ENCODE measurements at places on chromosomes 7 and 10. TPM values are rescaled to one million over a fixed set of nuclear protein-coding genes. Genes with fewer than 3 reads are reported as not detected.

DNA sequence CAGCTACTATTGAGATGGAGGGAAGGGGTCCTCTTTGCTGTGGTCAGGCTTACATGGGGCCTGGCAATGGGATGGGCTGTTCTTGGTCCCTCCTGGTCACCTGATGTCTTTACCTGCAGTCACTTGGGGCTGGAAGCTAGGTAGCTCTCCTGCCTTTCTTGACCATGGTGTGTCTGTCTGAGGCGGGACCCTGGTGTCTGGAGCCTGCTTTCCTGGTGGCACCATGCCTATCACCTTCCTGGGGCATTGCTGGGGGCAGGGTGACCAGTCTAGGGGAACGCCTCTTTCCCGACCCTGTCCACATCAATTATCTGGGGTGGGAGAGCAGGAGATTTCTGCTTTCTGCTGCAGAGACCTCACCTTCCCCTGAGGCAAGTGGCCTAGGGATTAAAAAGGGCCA, 55.6 kb downstream of the ARHGAP22 start:
- no peaks in the 10 kb centered on the region for H3K4me1 ChIP-seq
- H3K27ac ChIP-seq = no peak overlapping the region
- DNase-seq = no peak
- no peak overlapping the region for H3K4me3 ChIP-seq
- no peaks in the 10 kb centered on the region for H3K36me3 ChIP-seq

- peak within 1 kb of the TSS; percentile 90 for H3K27ac ChIP-seq
- peaks cover 25% of the 10 kb centered on the region for H3K36me3 ChIP-seq
- no peaks in the 10 kb centered on the region for H3K4me1 ChIP-seq
Measured at GRCh38 chr7:92836489-92836999, at the start of gene CDK6. CDK6 (minus strand) TSS chr7:92836573; CDS start chr7:92833323, 3,250 bp downstream.

- H3K4me1 ChIP-seq = peaks cover 11% of the 10 kb centered on the region
- peak; percentile 51 for DNase-seq
- H3K27me3 ChIP-seq = no peaks in the 10 kb centered on the region
- peak overlapping the region; percentile 85 for H3K27ac ChIP-seq
- 0 out of 3 replicates have a peak, but pooled peaks cover 4% of the 10 kb centered on the region for H3K36me3 ChIP-seq
Measured at GRCh38 chr10:118754229-118754555, 578 bp downstream of the CACUL1 start.

MYO3A gene
- polyA plus RNA-seq = not detected

NT5C3A gene
- 35.0 TPM for polyA plus RNA-seq

DNA sequence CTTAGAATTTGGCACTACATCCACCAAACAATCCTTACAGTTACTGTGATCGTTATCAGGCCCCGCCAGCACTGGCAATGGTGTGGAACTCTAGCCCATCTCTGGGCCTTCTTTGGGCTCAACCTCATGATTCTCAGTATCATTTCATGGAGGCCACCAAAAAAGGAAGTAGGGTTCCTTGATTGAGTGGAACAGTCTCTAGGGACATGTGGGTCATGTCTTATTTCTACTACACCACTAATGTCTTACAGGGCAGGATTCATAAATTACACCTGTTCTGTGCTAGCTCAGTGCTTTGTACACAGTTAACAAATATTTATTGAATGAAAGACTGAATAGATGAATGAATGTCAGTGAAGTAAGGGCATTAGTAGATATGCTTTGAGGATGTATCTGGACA, 53.9 kb downstream of the AP3M1 start:
- no peak overlapping the region for H3K27ac ChIP-seq
- H3K4me3 ChIP-seq = no peak overlapping the region
- H3K4me1 ChIP-seq = no peaks in the 10 kb centered on the region
- no peak for DNase-seq

DNA sequence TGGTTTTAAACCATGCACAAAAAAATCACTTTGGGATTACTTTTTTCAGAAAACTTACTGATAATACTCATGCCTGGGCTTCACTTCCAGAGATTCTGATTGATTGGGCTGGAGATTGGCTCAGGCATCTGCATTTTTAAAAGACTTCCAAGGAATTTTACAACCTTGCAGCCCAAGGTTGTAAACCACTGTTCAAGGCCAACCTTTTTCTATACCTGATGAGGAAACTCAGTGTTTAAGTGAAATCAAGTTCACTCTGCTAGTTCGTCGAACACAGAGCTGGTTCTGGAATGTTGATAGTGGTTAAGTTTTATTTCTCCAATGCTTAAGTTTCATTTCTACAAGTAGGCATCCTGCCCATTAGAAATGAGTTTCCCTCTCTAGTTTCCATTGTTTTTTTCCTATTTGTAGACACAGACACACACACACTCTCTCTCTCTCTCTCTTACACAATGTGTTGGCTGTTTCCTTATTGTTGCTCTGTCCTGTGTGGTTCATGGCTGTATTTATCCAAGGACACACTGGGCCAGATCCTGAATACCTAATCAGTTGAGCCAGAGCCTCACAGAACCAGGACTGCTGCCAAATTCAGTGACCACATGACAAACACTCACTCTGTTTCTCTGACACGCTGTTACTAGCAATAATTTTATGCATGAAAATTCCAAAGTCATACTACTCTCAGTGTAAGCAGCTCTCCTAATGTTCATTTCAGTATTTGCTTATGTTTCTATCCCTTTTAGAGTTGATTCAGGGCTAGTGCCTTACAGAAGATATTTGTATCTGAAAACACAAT, 3.7 kb upstream of the IFIT1B start:
- no peaks in the 10 kb centered on the region for H3K36me3 ChIP-seq
- no peaks in the 10 kb centered on the region for H3K27me3 ChIP-seq
- peak overlapping the region; percentile 12 for H3K27ac ChIP-seq
- peak; percentile 36 for DNase-seq

DNA sequence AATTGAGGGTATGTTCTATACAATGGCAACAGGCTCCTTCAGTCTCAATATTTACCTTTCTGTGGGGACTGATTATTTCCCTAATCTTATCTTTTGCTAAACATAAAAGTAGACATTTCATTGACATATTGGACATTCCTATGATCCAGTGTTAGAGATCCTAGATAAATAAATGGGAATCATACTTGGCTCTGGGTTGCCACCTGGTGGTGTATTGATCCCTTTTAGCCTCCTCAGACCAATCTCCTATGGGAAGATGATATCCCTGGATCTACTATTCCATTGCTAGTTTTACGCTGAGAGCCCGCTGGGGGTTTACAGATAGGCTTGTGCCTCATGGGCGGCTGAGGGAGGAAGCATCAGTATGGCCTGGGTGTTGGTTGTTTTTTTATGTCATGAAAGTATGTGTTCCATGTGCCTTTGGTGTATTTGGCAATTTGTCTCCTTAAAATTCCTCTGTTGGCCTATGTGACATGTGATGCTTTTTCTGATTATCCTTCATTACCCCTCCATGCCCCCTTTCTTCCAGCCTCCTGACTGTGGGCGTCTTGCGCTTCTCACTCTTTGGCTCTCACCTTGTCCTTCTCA, 18.8 kb downstream of the CELF2 start:
- H3K4me3 ChIP-seq = no peak overlapping the region
- no peaks in the 10 kb centered on the region for H3K36me3 ChIP-seq
- peak; percentile 29 for DNase-seq
- H3K27me3 ChIP-seq = no peaks in the 10 kb centered on the region
- no peak overlapping the region for H3K27ac ChIP-seq

DNA sequence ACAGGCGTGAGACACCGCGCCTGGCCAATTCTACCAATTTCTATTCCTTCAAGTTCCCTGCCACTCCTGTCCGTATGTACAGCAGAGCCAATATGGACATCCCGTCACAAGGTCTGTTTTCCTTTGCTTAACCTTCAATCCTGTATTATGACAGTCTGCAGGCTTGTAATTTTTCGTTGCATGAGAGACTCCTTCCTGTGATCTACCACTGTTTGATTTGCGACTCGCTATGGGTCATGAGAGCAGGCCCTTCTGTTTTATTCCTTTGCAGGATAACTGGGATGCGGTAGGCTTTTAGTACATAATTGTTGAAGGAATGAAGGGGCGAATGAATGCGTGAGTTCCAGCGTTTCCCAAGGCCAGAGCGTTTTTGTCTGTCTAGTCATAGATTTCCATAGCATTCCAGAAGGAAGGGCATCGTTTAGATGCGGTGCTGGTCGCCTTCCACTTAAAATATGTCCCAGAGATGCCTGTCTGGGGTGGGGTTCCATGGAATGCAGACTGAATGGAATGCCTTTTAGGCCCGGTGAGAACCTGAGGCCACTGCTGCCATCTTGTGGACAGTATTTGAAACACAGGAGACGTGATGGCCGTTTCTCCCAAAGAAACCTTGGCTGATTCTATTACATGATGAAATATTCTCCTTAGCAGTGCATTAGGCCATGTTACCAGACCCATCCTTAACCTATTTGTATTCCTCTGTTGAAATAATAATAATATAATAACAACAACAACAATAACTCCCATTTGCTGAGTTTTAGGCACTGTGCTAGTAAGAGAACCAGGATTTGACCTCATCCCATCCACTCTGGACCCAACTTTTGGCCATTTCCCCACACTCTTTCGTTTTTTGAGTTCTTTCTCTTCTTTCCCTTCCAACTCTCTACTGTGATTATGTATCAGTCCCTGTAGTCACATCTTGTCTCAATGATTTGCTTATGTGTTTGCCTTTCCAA, 193.2 kb downstream of the MYOF start:
- DNase-seq = peak; percentile 69
- H3K27me3 ChIP-seq = peaks cover 2% of the 10 kb centered on the region
- H3K4me1 ChIP-seq = no peaks in the 10 kb centered on the region
- no peak overlapping the region for H3K27ac ChIP-seq
- H3K36me3 ChIP-seq = no peaks in the 10 kb centered on the region

DNA sequence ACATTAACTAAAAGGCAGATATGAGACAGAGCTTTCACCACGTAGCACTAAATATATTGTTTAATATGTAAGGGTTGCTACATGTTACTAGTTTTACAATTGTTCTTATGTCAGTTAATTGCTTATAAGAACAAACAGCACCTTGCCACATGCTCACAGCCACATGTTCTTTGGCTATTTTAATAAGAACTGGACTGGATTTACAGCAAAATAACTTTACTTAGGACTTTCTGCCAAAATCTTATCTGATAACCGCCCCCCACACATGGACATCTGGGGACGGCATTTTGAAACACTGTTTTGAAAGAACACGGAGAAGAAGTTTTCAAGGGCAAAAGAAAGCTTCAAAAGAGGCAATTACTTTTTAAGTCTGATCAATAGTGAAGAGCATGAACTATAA, 45.3 kb downstream of the JAZF1 start:
- no peak overlapping the region for H3K27ac ChIP-seq
- H3K36me3 ChIP-seq = no peaks in the 10 kb centered on the region
- H3K4me1 ChIP-seq = no peaks in the 10 kb centered on the region

DNAJB12 gene
- 20.3 TPM for polyA plus RNA-seq

GRCh38 chr7:422191-422885, 97.3 kb downstream of the PDGFA start:
- peaks cover 27% of the 10 kb centered on the region for H3K27me3 ChIP-seq
- no peaks in the 10 kb centered on the region for H3K4me1 ChIP-seq
- H3K27ac ChIP-seq = no peak overlapping the region
- no peak overlapping the region for H3K4me3 ChIP-seq

GPR141 gene
- not detected for polyA plus RNA-seq

SPDYE11 gene
- not detected for polyA plus RNA-seq

Data from K562 (cell line).